ENCODE measurements at places on chromosomes 7 and 10.
A peak's percentile ranks its signal among the peaks of the same experiment; 100 is the strongest.

DNA sequence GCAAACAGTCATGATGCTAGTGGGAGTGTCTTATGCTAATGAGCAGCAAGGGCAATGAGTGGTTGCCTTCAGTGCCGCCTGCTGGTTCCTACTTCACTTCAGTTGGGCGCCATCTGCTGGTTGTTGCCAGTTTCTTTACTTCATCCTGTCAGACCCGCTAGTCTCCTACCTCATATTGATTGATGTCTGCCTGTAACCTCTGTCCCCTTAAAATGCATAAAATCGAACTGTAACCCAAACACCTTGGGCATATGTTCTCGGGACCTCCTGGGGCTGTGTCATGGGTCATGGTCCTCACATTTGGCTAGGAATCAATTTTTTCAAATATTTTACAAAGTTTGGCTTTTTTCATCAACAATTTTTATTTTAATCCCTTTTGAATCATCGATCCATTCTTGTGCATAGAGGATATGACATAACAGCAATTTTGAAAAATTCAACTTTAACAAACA, 62.8 kb upstream of the C7orf33 start:
- peak; percentile 47 for DNase-seq

GRCh38 chr10:1461016-1461415, 276.3 kb downstream of the ADARB2 start:
- DNase-seq: no peak

- no peak for DNase-seq
These were observed 54.2 kb downstream of the METTL2B start for GRCh38 chr7:128530855-128531104.

GRCh38 chr10:110901954-110902819, 16.8 kb downstream of the BBIP1 start:
- no peak for DNase-seq

DNA sequence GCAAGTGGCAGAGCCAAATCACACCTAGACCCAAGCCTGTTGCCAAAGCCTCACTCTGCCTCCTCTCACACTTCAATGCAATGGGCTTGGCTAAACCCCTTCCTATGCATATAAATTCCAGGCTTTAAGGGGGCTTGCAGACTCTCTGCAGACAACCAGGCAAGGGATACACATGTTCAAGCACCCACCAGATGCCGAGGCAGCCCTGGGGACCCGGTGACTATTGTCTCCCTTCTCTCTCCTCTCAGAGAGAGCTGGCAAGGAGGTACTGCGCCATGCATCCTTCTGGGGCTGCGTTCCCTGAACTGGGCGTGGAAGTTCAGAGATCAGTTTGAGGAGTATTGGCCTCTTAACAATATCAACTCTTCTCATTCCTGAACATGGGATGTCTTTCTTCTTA, 131.2 kb downstream of the ARHGAP22 start:
- DNase-seq: no peak

GRCh38 chr7:1136841-1137516, 23.0 kb downstream of the ZFAND2A start:
- DNase-seq: no peak

DNA sequence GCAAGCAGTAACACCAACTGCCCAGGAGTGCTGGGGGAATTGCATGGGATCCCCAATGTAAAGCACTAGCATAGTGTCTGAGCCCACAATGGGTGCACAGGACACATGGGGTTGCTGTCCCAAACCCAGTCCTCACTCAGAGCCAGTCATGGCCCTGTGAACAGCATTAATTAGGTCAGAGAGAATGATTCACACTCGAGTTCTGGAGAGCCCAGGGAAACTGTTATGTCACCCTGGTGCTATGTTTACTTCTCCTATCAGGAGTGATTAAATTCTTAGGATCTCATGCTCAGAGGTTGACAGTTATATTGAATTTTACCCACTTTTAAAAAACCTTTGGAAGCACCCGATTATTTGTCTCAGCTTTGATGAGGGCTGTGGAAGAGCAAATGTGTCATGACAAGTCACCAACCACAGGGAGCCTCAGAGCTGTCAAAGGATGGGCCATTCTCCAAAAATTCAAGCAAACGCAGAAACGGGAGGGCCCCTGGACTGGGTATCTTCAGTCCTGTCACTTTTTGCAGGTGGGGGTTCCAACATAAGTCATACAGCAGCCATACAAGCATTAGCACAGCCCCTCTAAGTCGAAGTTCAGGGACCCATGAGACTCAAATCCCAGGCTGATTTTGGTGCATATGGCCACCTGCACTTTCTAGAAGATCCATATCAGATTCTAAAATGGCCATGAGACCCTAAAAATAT, 1.3 kb upstream of the RASSF4 start:
- DNase-seq: no peak

DNA sequence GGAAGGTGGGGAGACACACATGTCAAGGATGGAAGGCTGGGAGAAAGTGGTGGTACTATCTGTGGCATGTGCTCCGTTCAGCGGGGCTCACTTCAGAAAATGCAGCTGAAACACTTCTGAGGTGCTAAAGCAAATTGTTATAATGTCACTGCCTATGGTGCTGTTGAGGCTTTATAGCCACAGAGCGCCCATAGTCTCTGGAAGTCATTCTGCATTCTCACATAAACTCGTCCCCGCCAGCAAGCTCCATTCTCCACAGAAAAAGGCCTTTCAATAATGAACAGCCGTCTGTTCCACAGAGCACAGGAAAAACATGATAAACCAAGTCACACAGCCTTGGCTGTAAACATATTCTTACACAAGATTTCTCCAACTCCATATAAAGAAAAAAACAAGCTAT, 131.9 kb downstream of the TAX1BP1 start:
- DNase-seq: no peak

- no peak for DNase-seq
These were observed 47.6 kb downstream of the PLXNA4 start for GRCh38 chr7:132528695-132529094.

DNA sequence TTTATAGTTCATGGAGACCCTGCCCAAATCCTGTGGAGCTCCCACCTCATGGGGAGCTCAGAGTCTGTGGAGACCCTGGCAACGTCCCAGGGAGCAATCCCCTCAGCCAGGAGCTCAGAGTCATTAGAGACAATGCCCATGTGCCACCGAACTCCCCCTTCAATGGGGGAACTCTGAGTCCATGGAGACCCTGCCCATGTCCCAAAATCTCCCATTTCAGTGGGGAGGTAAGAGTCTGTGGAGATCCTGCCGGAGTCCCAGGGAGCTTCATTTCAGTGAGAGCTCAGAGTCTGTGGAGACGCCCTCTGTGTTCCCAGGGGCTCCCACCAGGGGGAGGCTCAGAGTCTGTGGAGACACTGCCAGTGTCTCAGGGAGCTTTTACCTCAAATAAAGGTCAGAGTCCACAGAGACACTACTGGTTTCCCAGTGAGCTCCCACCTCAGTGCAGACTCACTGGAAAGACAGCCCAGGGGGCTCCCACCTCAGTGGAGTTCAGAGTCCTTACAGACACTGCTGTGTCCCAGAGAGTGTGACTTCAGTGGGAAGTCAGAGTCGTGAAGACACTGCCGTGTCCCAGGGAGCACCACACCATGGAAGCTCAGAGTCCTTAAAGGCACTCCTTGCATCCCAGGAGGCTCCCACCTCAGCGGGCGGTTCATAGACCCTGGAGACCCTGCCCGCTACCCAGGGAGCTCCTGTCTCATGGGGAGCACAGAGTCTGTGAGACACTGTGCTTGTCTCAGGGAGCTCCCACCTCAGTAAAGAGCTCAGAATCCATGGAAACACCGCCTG, 5.0 kb downstream of the MYO1G start:
- no peak for DNase-seq

DNA sequence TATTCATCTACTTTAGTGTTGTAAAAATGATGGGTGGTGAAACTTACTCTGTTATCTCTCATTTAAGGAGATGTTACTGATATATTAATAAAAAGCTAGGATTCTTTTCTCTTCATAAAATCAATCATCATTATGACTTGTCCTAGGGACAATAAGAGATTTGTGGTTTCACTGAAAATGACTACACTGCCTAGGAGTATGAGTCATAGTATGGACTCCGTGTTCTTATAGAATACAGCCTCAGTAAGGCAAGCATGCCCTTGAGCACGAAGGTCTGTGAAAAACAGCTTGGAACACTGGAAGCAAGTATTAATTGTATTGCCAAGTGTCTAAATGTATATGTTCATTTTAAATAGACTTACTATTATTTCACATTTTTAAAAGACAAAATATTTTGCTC, 749.2 kb upstream of the PCDH15 start:
- no peak for DNase-seq

DNA sequence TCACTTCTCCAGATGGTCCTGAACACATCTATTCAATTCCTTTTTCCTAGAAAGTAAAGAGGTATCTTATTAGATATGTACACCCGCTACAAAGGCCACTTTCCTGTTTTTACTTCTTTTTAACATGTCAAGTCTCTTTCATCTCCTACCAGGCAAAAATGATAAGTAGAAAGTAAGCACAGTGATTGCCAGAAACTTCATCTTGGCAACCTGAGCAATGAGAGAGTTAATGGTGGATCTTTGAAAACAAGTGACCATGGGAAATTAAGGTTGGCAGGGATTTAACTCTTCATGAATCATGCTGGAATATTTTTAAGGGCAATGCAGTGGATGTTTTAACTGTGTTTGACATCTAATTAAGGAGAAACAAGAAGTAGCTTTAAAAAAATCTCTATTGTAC, 2.7 kb downstream of the SEMA3A start:
- DNase-seq: no peak

DNA sequence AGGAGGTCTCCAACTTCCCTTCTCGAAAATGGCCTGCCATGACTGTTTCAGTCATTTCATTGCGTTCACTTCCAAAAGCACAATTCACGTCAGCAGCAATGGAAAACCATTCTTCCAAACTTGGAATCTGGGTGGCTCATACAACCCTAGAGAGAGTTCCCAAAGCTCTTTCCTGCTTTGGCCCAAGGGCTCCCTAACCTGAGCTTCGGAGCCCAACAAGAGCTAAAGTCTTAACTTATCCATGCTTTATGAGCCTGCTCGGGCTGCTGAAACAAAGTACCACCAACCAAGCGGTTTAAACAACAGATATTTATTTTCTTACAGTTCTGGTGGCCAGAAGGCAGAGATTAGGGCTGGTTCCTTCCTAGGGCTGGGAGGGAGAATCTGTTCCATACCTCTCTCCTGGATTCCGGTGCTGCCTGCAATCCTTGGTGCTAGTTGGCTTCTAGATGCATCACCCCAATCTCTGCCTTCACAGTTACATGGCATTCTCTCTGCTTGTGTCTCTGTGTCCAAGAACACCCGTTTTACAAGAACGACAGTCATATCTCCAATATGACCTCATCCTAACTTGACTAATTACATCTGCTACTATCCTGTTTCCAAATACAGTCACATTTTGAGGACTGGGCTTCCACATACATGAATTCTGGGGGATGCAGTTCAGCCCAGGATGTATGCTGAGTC, 33.5 kb downstream of the CAMK2B start:
- DNase-seq: no peak

DNA sequence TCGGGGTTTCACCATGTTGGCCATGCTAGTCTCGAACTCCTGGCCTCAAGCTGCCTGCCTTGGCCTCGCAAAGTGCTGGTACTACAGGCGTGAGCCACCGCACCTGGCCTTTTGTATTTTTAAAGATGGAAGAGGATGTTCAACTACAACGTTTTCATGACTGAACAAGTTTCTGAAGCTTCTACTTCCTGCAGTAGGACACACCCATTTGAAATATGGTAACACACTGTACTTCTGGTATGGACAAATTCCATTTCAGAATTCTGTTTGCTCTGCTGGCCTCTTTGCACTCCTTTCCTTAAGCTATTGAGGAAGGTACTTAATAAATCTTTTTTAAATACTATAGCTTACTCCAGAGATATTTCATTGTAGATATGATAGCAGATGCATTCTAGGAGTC, 10.9 kb upstream of the CDK1 start:
- DNase-seq: no peak

DNA sequence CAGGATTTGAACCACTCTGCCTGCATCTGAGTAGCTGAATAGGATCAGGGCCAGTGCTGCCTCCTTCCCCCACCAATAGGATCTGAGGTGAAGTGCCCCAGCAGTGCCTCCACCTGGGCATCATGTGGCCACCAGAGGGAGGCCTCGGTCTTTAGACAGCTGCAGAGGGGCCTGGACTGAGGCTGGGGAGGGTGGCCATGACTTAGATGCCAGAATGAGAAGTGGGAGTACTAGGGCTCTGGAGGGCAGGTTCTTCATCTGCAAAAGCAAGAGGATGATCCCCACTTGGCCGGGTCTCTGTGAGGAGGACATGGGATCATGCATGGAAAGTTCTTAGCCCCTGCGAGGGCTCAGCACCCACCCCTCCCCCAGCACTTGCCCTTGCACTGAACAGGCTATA, 56.9 kb downstream of the NEUROG3 start:
- no peak for DNase-seq

GRCh38 chr7:4049202-4049601, 632.9 kb upstream of the FOXK1 start:
- no peak for DNase-seq

- no peak for DNase-seq
These were observed 20.4 kb downstream of the NPVF start for GRCh38 chr7:25207887-25208286.

- no peak for DNase-seq
These were observed 67.9 kb upstream of the PRKCQ start for GRCh38 chr10:6647811-6648526.

- no peak for DNase-seq
These were observed 829.0 kb downstream of the TNS3 start for GRCh38 chr7:46752881-46753366.

- no peak for DNase-seq
These were observed 236.6 kb downstream of the PTPRN2 start for GRCh38 chr7:158351051-158351450.

GRCh38 chr7:92880212-92881090, 44.1 kb upstream of the CDK6 start:
- no peak for DNase-seq

- DNase-seq: no peak
These were observed 489.2 kb upstream of the KCND2 start for GRCh38 chr7:119783799-119784198.

GRCh38 chr10:30813872-30814481, 184.4 kb upstream of the LYZL2 start:
- no peak for DNase-seq

DNA sequence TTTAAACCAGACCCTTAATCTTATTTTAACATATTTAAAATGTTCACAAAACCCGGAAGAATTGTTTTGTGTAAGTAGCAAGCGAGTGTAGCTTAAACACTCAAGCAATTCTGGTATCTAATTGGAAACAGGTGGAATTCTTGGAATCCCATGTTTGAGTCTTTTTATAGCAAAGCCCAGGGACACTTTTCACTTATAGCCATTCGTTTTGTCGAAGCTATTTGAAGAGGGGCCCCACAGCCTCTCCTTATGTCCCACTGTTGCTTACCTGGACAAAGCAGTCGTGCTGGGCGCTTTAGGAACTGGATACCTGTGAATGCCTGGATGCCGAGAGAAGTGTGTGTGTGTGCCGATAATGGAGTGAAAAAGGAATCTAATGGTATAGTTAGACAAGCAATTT, 3.3 kb downstream of the CUX1 start:
- no peak for DNase-seq

GRCh38 chr10:37434091-37434490, 308.7 kb downstream of the ANKRD30A start:
- DNase-seq: no peak

GRCh38 chr10:26156019-26156418, 60.6 kb upstream of the GAD2 start:
- no peak for DNase-seq

Data from KG1 (cell line).